ENCODE measurements at places on chromosomes 7 and 10.

GRCh38 chr7:12695965-12696364, 8.5 kb downstream of the ARL4A start:
- no peak for DNase-seq

GRCh38 chr10:124232686-124233545, 139.5 kb upstream of the CHST15 start:
- no peak for DNase-seq

DNA sequence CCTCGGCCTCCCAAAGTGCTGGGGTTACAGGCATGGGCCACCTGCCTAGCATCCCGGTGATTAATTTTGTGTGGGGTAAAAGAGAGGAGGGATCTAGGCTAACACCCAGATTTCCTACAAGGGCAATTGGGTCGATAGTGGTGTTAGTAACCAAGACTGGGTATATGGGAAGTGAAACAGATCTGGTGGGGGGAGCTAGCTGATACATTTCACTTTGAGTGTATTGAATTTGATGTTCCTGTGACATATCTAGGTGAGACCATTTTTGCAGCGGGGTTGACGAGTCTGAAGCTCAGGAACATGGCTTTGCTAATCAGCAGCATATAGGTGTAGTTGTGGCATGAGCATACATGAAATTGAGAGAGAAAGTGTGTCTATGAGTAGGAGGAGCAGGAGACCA, 12.0 kb downstream of the CLCN1 start:
- DNase-seq = no peak

- no peak for DNase-seq
These were observed 172.3 kb downstream of the CACNB2 start for GRCh38 chr10:18312374-18313139.

DNA sequence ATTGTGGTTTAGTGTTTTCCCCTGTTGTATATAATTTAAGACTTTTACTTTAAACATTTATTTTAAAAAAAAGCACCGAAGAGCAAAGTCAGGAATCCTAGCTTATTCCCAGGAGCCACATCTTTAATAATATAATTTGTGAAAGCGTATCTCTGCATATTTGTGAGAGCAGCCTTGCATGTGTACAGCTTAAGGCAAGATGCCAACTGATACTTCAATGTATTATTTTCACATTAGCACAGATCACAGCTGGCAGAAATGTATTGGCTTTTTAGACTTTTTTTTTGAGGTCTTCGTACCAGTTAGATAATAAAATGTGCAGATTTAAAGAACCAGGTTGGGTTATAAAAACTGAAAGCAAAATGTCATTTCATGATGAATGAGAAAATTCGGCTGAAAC, 845.7 kb upstream of the POT1 start:
- DNase-seq = peak; percentile 1

DNA sequence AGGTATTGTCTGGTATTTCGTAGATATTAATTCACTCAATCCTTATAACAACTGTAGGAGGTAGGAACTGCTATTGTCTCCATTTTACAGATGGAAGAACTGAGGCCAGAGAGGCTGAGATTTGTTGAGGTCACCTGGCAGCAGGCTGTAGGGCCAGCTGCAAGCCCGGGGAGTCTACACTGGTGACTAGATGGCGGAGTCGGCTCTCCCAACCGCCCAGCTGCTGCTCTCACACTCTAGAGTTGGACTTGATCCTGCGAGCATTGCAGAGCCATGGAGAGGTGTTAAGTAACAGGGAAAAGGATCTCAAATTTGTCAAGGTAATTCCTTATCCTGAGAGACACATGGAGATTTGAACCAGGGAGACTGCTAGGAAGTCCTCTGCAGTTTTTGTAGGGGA, 124.1 kb downstream of the CAMK1D start:
- DNase-seq = no peak

DNA sequence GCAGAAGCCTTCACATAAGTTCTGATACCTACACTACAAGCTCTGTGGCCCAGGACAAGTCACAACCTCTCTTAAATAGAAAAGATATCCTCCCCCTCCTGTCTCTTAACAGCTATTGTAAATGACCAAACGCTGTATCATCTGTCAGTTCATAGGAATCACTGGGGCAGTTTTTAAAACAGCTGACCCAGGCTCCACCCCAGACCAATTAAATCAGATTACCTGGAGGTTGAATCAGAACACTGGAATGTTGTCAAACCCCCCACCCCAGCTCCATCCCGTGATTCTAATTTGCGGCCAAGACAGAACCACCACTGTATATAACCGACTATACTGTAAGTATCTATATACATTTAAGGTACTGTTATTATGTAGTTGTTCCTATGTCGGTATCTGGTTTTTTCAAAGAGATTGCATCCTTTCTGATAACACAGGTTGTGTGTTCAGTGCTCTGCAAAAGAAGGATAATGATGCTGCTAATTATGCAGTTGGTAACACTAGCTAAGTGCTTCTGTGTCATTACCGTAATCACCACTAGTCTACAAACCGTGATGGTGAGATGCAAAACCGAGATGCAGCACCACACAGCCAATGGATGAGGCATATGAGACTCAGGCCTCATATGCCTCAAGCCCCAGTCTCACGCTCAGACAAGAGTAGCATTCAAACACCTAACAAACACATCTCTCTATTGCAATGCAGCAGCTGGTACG, 47.4 kb downstream of the TNS3 start:
- DNase-seq = no peak

DNA sequence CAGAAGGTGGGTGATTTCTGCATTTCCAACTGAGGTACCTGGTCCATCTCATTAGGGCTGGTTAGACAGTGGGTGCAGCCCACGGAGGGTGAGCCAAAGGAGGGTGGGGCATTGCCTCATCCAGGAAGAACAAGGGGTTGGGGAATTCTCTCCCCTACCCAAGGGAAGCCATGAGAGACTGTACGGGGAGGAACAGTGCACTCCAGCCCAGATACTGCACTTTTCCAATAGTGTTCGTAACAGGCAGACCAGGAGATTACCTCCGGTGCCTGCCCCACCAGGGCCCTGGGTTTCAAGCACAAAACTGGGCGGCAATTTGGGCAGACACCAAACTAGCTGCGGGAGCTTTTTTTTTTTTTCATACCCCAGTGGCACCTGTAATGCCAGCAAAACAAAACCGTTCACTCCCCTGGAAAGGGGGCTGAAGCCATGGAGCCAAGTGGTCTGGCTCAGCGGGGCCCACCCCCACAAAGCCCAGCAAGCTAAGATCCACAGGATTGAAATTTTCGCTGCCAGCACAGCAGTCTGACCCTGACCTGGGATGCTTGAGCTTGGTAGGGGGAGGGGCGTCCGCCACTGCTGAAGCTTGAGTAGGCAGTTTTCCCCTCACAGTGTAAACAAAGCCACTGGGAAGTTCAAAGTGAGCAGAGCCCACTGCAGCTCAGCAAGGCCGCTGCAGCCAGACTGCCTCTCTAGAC, 31.2 kb downstream of the ARMC10 start:
- DNase-seq = no peak

DNA sequence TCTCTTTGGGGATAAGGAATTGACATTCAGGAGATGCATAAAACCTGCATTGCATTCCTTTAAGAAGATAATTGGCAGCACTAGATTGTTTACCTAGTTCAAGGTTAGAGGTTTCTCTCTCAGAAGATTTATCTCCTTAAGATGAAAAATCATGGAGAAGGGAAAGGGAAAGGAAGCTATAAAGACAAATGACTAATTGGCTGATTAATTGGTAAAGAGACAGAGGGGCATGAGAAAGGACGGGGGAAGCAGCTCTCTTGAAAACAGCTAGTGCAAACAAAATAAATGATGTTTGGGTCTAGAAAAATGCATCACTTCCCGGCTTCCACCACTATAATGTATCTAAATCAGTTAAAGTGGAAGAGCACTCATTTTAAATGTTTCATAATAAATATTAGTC, 941.2 kb downstream of the XPNPEP1 start:
- no peak for DNase-seq

GRCh38 chr10:11017570-11018431, at the start of gene CELF2:
Gene CELF2, plus strand, starts transcription at chr10:11017872. Its CDS starts 218 bp downstream, at chr10:11018090.
- DNase-seq = peak; percentile 12

GRCh38 chr7:157612009-157612663, 275.3 kb downstream of the DNAJB6 start:
- DNase-seq = no peak

DNA sequence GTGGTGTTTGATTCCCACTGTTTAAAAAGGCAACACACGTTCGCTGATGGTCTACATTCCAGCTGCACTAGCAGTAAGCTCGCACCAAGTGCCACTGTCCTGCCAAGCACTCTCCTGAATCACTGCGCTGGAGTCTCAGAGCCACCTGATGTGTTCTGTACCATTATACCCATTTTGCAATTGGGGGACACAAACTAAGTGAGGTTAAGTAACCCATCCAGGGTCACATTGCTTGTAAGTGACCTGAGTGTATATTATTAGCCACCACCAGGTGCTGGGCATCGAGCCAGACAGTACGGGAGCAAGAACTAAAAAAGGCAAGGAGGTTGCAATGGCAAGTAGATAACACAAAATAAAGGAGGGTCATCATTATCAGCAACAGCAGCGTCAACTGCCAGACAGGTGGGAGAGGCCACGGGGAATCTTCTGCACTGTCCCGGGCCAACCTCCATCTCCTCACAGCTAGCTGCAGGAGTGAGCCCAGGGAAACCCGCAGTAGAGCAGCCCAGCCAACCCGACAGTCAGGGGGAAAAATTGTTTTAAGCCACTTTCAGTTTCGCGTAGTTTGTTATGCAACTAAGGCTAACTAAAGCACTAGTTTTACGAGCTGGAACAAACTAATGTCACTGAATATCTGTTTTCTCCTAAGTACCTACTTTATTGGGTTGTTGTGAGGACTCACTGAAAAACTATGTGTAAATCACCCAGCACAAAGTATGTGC, 712 bp upstream of the CPVL start:
- no peak for DNase-seq

Data from DMS79 (cell line).